ENCODE measurements at places on chromosomes 12 and 14.

- DNase-seq: peak; percentile 52
Measured at GRCh38 chr14:34851395-34851794, 23.8 kb downstream of the BAZ1A start.

GRCh38 chr12:11965258-11965910 lies 105.4 kb upstream of the BCL2L14 start:
- no peak for DNase-seq

DNA sequence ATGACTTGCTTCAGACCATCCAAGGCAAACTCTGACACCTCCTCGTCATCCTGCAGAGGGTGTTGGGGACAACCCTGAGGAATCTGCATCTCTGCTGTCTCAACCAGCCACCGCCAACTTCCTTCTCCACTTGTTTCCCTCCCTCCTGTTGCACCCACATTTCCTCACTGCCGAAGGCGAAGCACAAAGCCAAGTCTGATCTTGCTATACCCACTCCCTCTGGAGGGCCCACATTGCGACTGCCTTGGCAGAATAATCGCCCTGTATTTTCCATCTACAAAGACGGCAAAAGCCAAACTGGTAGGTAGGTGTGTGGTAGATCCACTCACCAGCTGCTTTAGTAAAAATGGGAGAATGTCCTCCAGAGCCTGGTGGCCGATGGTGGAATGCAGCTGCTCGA lies 21.8 kb upstream of the RAB35 start:
- DNase-seq: no peak

GRCh38 chr12:126993898-126994297 lies 1273.1 kb upstream of the TMEM132C start:
- DNase-seq: no peak

GRCh38 chr14:68849416-68849815 lies 56.5 kb upstream of the ZFP36L1 start:
- DNase-seq: no peak
